ENCODE measurements at places on chromosomes 6 and 20. TPM values are rescaled to one million over a fixed set of nuclear protein-coding genes. Genes with fewer than 3 reads are reported as not detected.

DOP1A gene
- total RNA-seq = 34.0 TPM

CDH22 gene
- 0.17 TPM for total RNA-seq

MAS1 gene
- total RNA-seq = not detected

DNA sequence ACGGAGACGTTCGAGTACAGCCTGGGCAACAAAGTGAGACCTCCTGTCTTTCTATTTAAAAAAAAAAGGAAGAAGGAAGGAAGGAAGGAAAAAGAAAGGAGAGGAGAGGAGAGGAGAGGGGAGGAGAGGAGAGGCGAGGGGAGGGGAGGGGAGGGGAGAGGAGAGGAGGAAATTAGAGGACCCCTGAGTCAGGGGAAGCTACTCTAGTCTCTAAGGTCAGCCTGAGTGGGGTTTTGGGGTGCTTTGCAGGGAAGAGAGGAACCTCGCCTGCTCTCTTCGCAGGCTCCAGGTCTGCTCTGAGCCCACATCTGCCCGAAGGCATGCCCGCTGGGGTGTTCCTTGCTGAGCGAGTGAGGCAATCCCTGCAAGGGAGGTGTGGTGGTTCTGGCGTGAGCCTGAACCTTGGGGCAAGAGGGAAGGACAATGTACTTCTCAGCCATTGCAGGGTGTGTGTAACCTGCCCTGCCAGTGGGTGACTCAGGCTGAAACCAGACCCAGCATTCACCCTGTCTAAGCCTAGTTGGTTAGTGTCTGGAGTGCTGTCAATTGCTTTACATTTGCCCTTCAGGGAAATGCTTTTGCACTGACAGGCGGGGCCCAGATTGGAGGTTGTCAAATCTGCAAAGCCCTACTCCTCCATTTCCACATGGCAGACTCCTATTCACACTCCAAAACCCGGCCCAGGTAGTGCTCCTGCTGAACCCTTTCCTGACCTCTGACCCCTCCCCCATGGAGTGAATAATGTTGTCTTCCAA lies 15.3 kb upstream of the MMP9 start:
- no peak for DNase-seq

GRCh38 chr6:157222201-157222981 lies 100.9 kb downstream of the TMEM242 start:
- no peak for DNase-seq

DNA sequence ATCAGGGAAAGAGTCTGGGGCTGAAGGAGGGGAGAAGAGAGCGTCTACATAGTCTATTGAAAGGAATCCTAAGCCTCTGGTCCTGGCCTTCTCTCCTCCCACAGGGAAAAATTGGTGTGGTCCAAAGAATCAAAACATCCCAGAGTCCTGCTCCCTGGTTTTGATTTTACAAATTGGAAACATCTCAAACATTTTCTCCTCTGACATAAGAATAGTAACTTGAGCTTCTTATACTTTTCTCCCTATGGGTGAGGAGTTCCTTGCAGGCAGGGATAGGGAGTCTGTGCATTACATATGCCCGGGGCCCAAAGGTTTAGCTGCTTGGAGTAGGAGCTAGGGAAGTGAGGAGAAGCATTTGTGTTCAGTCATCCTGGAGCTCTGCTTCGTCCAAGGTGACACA lies 120.0 kb upstream of the GGTLC1 start:
- no peak for DNase-seq

- DNase-seq = no peak
Measured at GRCh38 chr6:37696220-37696840, 1.4 kb downstream of the MDGA1 start.

- DNase-seq = no peak
Measured at GRCh38 chr20:63547725-63548480, at the start of gene SRMS. TSS of gene SRMS (minus strand) at chr20:63547749. CDS start at chr20:63547463, 286 bp downstream.

DNA sequence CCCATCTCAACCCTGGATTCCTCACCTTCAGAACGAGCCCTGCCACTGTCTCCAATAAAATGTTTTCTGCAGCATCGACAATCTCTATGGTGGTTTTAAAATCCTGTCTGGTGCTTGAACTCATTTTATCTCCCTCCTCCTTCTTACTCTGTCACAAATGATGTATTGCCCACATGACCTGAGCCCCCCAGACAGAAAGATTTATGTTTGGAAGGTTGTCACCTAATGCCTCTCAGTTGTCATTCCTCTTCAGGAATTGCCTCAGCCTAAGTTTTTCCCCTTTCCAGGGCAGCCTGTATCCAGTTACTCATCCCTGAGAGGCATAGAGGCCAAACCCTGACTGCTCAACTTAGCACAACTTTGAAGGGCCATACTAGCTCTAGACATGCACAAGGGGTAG lies 9.2 kb downstream of the GPX5 start:
- DNase-seq = peak; percentile 53

DNA sequence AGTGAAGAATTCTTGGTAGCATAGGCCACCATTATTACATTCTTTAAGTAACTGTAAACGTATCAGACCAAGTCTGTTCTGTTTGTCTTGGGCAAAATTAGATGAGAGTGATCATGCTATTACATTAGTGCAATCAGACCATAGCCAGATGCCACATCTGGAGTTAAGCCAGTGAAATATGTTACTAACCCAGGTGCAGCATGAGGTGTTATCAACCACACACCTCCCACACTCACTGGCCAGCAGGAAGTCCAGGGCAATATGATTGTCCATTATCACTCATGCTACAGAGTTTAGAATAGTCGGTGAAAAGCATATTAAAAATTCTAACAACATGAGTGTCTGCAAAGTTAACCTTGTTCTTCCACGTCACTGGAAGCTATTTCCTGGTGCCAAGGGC lies 174.7 kb upstream of the PROKR2 start:
- DNase-seq = no peak

GRCh38 chr6:155115893-155116570 lies 120.9 kb downstream of the TIAM2 start:
- DNase-seq = no peak

- DNase-seq = no peak
Measured at GRCh38 chr20:7656687-7657467, 283.4 kb downstream of the HAO1 start.

- no peak for DNase-seq
Measured at GRCh38 chr20:32018269-32019155, 8.3 kb downstream of the CCM2L start.

- DNase-seq = no peak
Measured at GRCh38 chr6:52317841-52318581, 33.5 kb upstream of the MCM3 start.

Data from esophagus muscularis mucosa (tissue), 4 donors.